ENCODE measurements at places on chromosomes 7 and 10.

GRCh38 chr10:133043541-133044225 lies 44.0 kb upstream of the ADGRA1 start:
- peaks cover 2% of the 10 kb centered on the region for H3K4me1 ChIP-seq
- H3K27ac ChIP-seq, result no peak overlapping the region
- no peaks in the 10 kb centered on the region for H3K27me3 ChIP-seq
- DNase-seq, result no peak
- no peak overlapping the region for H3K4me3 ChIP-seq

GRCh38 chr7:9889554-9889953 lies 1084.1 kb upstream of the PHF14 start:
- H3K27me3 ChIP-seq, result no peaks in the 10 kb centered on the region
- no peak overlapping the region for H3K4me3 ChIP-seq
- no peak overlapping the region for H3K27ac ChIP-seq
- no peaks in the 10 kb centered on the region for H3K36me3 ChIP-seq
- DNase-seq, result no peak

DNA sequence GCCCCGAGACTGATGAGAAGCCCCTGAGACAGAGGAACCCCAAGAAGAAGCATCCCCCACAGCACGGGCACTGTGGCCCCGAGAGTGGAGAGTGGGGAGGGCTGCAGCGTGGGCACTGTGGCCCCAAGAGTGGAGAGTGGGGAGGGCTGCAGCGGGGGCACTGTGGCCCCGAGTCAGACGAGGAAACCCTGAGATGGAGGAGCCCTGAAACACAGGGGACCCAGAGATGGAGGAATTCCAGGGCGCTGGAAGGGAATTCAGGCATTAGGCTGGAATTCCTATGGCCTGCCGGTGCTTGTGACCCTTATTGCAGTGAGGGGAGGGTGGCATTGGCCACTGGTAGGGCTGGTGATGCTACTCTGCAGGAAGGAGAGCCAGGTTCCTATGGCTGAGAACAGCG lies 168.6 kb upstream of the SHH start:
- no peak for DNase-seq
- no peaks in the 10 kb centered on the region for H3K4me1 ChIP-seq
- no peak overlapping the region for H3K27ac ChIP-seq
- H3K36me3 ChIP-seq, result no peaks in the 10 kb centered on the region
- no peak overlapping the region for H3K4me3 ChIP-seq

DNA sequence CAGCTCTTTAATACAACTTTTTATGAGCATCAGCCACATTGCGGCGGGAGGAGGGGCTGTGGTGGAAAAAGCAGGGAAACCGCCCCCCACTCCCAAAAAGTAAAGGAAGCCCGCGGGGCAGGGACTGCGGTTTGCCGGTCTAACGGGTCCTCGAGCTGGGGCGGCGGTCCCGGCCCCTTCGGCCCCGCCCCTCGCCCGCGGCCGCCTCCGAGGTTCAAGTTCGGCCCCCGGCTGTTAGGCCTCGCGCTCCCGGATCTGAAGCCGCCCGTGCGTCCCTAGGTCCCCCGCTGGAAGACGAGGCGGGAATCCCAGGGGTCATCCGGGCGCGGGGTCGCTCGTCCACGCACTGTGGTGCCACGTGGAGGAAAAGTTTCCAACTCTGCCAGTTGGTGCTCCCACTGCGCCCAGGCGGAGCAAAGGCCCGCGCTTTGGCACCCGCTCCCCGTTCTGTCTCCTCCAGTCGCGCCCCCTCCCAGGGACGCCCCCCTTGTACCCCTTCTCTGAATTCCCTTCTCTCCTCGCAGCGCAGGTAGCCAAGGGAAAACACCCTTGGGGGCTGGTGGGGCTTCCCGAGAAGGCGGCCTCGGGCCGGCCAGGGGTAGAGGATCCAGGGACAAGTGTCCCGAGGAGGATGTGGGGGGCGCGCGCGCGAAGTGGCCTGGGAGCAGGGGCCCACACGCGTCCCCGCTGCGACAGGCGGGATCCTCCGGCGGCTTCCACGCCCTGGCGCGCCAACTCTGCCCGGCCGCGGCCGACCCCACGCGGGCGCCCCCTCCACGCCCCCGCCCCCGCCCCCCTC lies 798 bp upstream of the AUTS2 start:
- H3K27ac ChIP-seq, result no peak overlapping the region
- H3K27me3 ChIP-seq, result no peaks in the 10 kb centered on the region
- peak overlapping the region; percentile 93 for H3K4me3 ChIP-seq

- H3K4me3 ChIP-seq, result no peak overlapping the region
- H3K4me1 ChIP-seq, result no peaks in the 10 kb centered on the region
- DNase-seq, result no peak
- H3K27ac ChIP-seq, result no peak overlapping the region
- H3K36me3 ChIP-seq, result no peaks in the 10 kb centered on the region
These were observed 8.3 kb downstream of the CALD1 start for GRCh38 chr7:134787720-134788119.

GRCh38 chr10:7102557-7103349 lies 308.1 kb downstream of the SFMBT2 start:
- H3K4me3 ChIP-seq, result no peak overlapping the region

DNA sequence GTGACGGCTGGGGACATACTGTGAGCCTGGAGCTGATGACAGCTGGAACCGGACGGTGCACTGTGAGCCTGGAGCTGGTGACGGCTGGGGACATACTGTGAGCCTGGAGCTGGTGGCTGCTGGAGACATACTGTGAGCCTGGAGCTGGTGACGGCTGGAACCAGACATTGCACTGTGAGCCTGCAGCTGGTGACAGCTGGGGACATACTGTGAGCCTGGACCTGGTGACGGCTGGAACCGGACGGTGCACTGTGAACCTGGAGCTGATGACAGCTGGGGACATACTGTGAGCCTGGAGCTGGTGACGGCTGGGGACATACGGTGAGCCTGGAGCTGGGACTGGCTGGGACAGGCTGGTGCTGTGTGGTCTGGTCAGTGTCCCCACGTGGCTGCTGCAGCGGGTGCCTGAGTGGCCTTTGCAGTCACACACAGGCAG lies 47.9 kb downstream of the PTPRN2 start:
- H3K27me3 ChIP-seq, result no peaks in the 10 kb centered on the region
- H3K27ac ChIP-seq, result no peak overlapping the region
- H3K4me1 ChIP-seq, result peaks cover 5% of the 10 kb centered on the region
- no peak for DNase-seq
- no peak overlapping the region for H3K4me3 ChIP-seq

DNA sequence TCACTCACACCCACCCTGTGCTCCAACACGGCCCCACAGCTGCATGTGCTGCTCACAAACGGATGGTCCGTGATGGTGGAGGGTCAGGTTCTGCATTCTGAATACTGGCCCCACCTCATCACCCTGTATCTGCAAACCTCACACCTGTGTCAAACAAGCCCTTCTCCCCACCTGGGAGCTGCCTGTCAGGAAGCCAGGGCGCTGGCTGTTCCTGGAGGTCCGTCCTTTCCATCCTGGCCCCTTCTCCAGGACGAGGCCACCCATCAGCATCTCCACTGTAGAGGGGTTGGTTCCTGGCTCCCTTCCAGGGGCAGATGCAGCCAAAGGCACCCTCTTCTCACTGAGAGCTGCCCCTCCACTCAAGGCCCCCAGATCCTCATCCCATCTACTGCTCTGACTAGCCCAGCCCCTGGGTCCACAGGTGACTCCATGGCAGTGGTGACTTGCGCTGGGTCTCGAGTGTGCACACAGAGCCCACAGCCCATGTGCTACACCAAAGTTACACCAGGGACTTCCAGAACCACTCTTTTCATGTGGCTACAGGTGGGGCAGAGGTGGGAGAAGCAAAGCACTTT lies 229.4 kb downstream of the TNS3 start:
- no peak overlapping the region for H3K4me3 ChIP-seq
- peaks cover 29% of the 10 kb centered on the region for H3K36me3 ChIP-seq
- no peaks in the 10 kb centered on the region for H3K4me1 ChIP-seq
- no peak for DNase-seq
- H3K27me3 ChIP-seq, result no peaks in the 10 kb centered on the region
- no peak overlapping the region for H3K27ac ChIP-seq

GRCh38 chr7:114531326-114531725 lies 116.7 kb downstream of the FOXP2 start:
- H3K4me1 ChIP-seq, result no peaks in the 10 kb centered on the region
- no peak overlapping the region for H3K27ac ChIP-seq
- no peak for DNase-seq
- H3K27me3 ChIP-seq, result no peaks in the 10 kb centered on the region

DNA sequence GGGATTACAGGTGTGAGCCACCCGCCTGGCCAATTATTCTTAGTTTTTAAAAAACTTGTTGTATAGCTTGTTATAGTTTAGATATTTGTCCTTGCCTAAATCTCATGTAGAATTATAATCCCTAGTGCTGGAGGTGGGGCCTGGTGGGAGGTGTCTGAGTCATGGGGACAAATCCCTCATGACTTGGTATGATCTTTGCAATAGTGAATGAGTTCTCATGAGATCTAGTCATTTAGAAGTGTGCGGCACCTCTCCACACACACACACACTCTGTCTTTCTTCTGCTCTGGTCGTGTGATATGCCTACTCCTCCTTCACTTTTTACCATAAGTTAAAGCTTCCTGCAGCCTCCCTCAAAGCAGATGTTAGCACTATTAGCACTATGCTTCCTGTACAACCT lies 37.2 kb downstream of the FAM149B1 start:
- H3K4me3 ChIP-seq, result no peak overlapping the region
- H3K27me3 ChIP-seq, result no peaks in the 10 kb centered on the region
- H3K27ac ChIP-seq, result no peak overlapping the region
- DNase-seq, result no peak

DNA sequence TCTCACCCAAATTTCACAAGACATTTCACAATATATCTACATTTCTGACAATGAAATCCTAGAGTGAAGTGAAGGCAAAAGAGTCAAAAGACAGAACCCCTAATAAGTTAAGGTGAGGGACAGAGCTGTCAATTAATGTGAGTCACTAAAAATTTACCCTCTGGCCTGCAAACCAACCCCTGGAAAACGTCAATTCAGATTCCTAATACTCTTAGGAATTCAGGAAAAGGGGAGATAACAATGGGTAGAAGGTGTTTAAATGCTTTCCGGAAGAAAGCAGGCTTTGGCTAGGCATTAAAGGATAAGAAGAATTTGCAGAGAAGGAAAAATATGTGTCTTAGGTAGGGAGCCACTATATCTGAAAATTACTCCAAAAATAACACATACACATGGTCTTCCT lies 299.6 kb downstream of the INHBA start:
- H3K4me1 ChIP-seq, result no peaks in the 10 kb centered on the region
- no peaks in the 10 kb centered on the region for H3K27me3 ChIP-seq
- DNase-seq, result no peak
- H3K27ac ChIP-seq, result no peak overlapping the region

GRCh38 chr7:109579901-109580300 lies 1010.2 kb downstream of the DNAJB9 start:
- H3K27ac ChIP-seq, result no peak overlapping the region
- no peak for DNase-seq
- no peak overlapping the region for H3K4me3 ChIP-seq
- no peaks in the 10 kb centered on the region for H3K27me3 ChIP-seq

- H3K4me1 ChIP-seq, result peaks cover 94% of the 10 kb centered on the region
- no peaks in the 10 kb centered on the region for H3K36me3 ChIP-seq
- no peak overlapping the region for H3K4me3 ChIP-seq
- peak; percentile 93 for DNase-seq
These were observed 13.8 kb downstream of the TMEM273 start for GRCh38 chr10:49174261-49174925.

- H3K4me1 ChIP-seq, result peaks cover 21% of the 10 kb centered on the region
- no peaks in the 10 kb centered on the region for H3K27me3 ChIP-seq
- no peaks in the 10 kb centered on the region for H3K36me3 ChIP-seq
- H3K4me3 ChIP-seq, result no peak overlapping the region
- H3K27ac ChIP-seq, result no peak overlapping the region
These were observed 194.3 kb downstream of the GRID1 start for GRCh38 chr10:86172301-86172700.

GRCh38 chr7:69858471-69858870 lies 260.2 kb downstream of the AUTS2 start:
- H3K27ac ChIP-seq, result no peak overlapping the region
- H3K27me3 ChIP-seq, result no peaks in the 10 kb centered on the region
- no peak for DNase-seq
- no peak overlapping the region for H3K4me3 ChIP-seq

- no peaks in the 10 kb centered on the region for H3K4me1 ChIP-seq
- no peak overlapping the region for H3K4me3 ChIP-seq
- no peaks in the 10 kb centered on the region for H3K27me3 ChIP-seq
These were observed 85.6 kb upstream of the CAPZA2 start for GRCh38 chr7:116776610-116777289.

GRCh38 chr10:79477456-79477855 lies 32.0 kb upstream of the ZCCHC24 start:
- peaks cover 11% of the 10 kb centered on the region for H3K4me1 ChIP-seq
- no peaks in the 10 kb centered on the region for H3K27me3 ChIP-seq
- DNase-seq, result no peak
- no peak overlapping the region for H3K4me3 ChIP-seq
- no peaks in the 10 kb centered on the region for H3K36me3 ChIP-seq

DNA sequence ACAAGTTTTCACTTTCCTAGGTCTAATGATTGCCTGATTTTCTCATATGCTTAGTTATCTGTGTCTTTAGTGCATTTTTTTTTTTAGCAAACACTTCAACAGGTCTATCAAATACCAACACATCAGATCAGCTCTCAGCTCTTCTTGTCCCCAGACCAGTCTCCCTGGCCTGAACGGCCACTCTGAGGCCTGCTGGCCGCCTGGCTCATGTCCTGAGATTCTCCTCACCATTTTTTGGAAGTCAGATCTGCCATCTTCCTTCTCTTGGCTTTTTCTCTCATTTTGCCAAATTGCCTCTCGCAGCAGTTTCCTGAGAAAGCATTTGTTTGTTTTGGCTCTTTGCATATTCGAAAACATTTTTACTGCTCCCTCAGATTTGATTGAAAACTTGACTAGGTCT lies 29.3 kb downstream of the PPP2R2D start:
- no peak overlapping the region for H3K27ac ChIP-seq
- H3K36me3 ChIP-seq, result no peaks in the 10 kb centered on the region
- H3K27me3 ChIP-seq, result no peaks in the 10 kb centered on the region
- no peak overlapping the region for H3K4me3 ChIP-seq
- no peak for DNase-seq

DNA sequence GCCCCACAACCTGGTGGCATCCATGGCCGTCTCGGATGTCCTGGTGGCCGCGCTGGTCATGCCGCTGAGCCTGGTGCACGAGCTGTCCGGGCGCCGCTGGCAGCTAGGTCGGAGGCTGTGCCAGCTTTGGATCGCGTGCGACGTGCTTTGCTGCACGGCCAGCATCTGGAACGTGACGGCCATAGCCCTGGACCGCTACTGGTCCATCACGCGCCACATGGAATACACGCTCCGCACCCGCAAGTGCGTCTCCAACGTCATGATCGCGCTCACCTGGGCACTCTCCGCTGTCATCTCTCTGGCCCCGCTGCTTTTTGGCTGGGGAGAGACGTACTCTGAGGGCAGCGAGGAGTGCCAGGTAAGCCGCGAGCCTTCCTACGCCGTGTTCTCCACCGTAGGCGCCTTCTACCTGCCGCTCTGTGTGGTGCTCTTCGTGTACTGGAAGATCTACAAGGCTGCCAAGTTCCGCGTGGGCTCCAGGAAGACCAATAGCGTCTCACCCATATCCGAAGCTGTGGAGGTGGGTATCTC lies 1.1 kb downstream of the HTR5A start:
- H3K27me3 ChIP-seq, result peaks cover 11% of the 10 kb centered on the region
- H3K4me1 ChIP-seq, result peaks cover 3% of the 10 kb centered on the region
- no peaks in the 10 kb centered on the region for H3K36me3 ChIP-seq
- no peak overlapping the region for H3K27ac ChIP-seq
- no peak overlapping the region for H3K4me3 ChIP-seq
- DNase-seq, result no peak

GRCh38 chr10:98382691-98383101 lies 32.3 kb downstream of the PYROXD2 start:
- no peaks in the 10 kb centered on the region for H3K36me3 ChIP-seq
- no peaks in the 10 kb centered on the region for H3K4me1 ChIP-seq
- no peak for DNase-seq
- no peak overlapping the region for H3K4me3 ChIP-seq

- no peak overlapping the region for H3K27ac ChIP-seq
- H3K4me3 ChIP-seq, result no peak overlapping the region
- no peaks in the 10 kb centered on the region for H3K27me3 ChIP-seq
- no peak for DNase-seq
These were observed 44.9 kb downstream of the TLL2 start for GRCh38 chr10:96468845-96469244.
